Hippocampal formation (tissue), 2 donors: ENCODE measurements at places on chromosomes 5 and 9.

- DNase-seq = no peak
Measured at GRCh38 chr5:60362158-60362557, 337.8 kb downstream of the DEPDC1B start.

DNA sequence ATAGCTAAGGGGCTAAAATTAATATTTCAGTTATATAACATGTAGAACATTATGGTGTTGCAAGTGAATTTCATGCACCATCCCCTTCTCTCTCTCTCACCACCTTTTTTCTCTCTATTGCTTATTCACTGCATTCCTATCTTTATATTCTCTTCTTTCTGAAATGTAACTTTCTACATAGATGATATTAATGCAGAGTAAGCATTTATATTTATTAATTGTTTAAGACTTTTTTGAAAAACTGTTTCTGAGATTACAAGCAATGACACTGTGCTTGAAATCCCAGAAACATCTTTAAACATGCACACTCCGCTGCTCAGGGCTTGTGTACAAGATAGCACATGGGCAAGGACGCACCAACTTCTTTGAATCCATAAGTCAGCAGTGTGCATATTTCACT, 567.7 kb upstream of the SGCD start:
- no peak for DNase-seq

DNA sequence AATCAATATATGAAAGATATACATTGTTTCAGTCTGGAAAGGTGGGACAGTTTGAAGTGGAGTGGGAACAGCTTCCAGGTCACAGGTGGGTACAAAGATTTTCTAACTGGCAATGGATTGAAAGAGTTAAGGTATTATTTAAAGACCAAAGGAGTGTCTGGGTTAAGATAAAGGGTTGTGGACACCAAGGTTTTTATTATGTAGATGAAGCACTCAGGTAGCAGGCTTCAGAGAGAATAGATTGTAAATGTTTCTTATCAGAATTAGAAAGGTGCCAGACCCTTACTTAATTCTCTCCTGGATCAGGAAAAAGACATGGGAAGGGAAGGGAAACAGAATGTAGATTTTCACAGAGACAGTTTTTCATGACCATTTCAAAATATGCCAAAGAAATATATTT, 1174.8 kb downstream of the MAT2B start:
- DNase-seq = no peak

GRCh38 chr5:32990593-32991420, 279.7 kb downstream of the NPR3 start:
- DNase-seq = no peak

GRCh38 chr5:146877178-146877681, 1.3 kb downstream of the PPP2R2B start:
- no peak for DNase-seq

GRCh38 chr9:130327781-130328348, 62.3 kb downstream of the HMCN2 start:
- DNase-seq = no peak

DNA sequence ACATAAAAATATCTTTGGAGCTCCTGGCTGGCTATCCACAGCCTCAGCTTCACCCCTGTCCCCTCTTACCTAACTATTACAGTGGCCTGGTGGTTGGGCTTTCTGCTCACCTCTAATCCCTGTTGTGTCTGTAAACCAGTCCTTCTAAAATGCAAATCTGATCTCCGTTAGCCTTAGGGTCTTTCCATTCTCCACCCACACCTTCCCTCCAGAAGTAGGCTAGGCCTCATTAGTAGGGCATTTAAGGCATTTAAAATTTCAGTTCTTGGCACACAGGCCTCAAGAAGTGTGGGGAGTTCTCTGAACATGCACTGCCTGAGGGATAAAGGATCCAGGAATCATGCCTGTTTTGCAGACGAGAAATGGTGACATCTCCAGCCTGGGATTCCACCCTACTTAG, 26.4 kb upstream of the STC2 start:
- DNase-seq = no peak

DNA sequence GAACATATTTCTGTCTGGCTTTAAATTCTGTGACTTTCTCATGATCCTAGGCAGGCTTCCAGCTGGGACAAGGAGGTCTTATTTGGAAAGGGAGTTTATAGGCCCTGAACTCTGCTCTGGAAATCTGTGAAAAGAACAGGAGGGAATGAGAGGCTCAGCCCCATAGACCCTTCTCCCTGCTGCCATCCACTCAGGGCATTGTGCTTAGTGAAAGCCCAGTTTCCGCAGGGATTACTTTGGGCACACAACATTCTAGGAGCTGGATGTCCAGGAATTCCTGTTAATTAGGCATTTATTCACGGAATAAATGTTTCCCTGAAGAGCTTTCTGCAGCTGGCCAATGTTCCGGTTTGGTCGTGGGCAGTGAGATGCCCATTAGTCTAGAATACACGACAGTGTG, 32.7 kb upstream of the COL15A1 start:
- no peak for DNase-seq

DNA sequence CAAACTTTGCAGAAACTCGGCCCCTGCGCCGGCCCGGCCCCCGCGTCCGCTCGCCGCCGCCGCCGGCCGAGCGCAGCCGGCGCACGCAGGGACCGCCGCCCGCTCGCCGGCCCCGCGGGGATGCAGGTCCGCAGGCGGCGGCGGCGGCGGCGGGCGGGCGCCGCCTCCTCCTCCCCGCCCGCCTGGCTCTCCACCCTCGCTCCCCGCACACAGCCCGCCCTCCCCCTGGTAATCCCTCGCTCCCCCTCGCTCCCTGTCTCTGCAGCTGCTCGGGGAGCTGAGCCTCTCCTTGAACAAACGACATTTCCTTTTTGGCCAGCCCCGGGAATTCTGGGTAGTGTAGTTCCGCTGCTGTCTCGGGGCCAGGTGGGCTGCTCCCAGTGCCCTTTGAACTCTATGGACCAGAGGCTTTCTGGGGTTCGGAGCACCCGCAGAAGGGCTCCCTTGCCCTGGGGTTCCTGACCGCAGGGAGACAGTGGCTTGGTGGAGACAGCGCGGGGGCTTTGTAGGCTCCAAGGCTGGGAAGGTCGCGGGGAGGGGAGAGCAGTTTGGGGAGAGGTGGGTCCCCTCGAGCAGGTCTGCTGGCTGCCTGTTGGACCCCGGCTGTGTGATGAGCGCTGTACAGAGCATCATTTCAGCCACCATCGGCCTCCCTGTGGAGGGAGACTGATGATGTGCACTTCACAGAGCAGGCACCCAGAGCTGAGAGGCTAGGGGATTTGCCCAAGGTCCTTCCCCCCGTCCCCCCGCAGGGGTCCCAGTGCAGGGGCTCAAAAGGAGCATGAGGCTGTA, 1.8 kb upstream of the FAM78A start:
- peak; percentile 87 for DNase-seq

DNA sequence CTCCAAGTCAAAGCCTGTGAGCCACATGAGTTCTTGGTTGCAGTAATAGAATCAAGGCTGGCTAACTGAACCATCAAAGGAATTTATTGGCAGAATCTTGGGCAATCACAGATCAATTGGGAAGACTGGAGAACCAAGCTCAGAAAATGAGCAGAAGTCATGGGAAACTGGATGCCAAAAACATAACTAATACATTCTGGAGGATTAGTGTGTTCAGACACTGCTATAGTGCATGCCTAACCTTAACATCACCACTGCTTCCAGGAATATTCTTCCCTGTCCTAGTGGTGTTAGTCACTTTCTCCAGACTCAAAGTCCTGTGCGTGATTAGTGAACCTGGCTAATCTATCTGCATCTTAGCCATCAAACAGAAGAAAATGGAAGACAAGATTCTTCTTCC, 843.7 kb downstream of the EFNA5 start:
- no peak for DNase-seq

- DNase-seq = no peak
Measured at GRCh38 chr5:71703941-71704340, 15.1 kb upstream of the CARTPT start.

DNA sequence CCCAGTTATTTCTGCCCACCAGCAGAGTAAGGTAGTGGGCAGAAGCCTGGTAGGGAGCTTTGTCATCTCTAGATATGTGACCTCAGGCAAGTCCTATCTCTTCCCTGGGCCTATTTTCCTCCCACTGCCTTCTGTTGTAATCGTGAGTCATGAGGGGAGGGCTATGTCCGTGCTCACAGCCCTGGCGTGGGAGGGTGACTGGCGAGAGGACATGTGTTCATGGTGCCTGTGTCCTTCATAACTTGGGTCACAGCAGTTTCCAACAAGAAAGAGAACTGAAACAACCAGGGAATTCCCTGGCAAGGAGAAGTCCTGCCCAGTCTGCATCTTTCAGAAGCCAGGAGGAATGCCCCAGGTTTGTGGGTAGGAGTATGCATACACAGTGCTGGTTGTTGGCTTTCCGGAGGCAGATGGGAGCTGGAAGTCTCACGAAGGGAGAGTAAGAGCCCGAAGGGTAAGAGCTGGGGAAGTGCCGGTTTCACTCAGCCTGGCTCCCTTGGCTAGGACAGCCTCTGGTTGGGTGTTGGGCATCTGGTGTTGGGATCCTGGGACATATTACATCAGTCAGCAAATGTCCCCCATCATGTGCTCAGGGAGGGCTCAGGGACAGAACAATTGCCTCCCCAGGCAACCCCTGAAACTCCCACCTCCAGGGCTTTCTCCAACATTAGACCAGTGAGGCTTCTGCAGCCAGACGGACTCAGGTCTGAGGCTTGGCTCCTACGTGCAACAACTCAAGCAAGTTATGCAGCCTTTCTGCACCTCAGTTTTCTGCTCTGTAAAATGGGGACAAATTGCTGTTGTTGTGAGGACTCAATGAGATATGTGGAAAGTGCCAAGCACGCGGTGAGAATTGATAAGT, 4.3 kb upstream of the TIFAB start:
- no peak for DNase-seq

GRCh38 chr9:133773889-133774655, 35.9 kb upstream of the SARDH start:
- DNase-seq = no peak

- DNase-seq = no peak
Measured at GRCh38 chr5:73119451-73120157, 771 bp upstream of the TMEM171 start.

DNA sequence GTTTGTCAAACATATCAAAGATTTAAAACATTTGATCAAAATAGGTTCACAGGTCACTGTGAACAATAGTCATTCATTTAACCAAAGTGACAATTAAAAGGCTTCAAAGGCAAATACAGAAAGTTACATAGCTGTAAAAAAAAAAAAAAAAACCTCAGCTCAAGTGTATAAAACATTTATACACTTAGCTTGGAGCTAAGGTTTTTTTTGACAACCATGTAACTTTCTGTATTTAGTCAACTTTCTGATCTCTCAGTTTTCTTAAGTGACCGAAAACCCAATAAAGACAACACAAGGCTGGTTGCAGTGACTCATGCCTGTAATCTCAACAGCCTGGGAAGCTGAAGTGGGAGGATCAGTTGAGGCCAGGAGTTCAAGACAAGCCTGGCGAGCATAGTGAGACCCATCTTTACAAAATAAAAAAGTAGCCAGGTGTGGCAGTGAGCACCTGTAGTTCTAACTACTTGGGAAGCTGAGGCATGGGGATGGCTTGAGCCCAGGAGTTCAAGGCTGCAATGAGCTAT, 16.4 kb upstream of the UBTD2 start:
- DNase-seq = no peak

DNA sequence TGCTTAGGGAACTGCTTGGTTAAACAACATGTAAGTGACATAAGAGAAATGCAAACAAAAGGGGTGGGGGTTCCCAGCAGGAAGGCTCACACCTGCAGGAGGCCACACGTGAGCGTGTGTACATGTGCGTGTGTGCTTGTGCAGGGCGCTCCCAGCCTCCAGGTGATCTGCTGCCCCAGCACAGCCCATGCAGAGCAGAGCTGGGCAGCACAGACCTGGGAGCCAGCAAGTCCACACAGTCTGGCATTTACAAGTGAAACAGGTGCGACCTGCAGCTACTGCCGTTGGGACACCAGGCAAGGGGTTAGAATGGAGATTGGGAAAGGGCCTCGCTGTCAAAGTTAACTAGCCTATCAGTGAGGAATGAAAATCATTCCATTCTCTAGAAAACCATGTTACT, 41.8 kb downstream of the GRAMD2B start:
- DNase-seq = no peak

DNA sequence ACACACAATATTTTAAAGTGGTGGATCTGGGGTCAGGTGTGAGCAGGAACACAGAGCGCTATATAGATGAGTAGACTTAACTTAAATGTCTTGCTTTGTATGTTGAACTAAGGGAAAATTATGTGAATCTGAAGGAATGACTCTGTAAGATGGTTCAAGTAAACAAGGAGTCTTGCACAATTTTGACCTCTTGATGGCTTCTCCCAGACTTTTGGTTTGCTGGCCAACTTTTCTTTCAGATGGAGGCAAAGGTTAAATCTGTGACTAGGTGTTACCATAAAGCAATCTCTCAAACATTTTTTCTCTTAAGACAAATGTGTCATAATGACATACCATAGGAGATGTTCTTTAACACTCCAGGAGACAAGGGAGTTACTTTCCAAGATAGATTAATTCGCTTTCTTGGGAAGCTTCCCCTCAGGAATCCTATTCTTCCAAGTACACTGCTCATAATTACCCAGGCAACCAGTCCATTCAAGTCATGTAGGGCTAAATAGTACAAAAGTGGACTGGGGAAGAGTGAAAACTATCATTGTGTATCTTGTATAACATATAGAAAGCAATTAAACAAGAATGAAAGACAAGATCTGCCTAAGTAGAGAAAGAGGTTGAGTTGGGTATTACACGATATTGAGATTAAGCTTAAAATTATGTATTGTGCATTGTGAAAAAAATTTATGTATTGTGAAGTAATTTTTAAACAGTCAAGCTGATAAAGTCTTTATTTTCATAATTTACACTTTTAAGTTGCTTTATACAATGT, 60.3 kb upstream of the SLC27A6 start:
- no peak for DNase-seq

DNA sequence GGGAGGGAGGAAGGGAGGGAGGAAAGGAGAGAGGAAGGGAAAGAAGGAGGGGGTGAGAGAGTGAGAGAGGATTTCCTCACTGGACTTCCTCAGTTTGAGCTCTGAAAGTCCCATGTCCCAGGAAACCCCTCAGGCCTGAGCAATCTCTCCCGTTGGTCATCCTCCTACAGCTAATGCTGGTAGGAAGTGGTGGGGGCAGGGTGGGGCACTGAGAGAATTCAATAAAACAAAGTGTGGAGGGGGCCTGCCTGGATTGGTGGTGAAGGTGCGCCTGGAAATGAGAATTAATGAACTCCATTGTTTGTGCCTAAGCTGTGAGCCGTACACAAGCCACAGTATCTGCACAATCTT, 195.0 kb downstream of the RGS3 start:
- DNase-seq = no peak

DNA sequence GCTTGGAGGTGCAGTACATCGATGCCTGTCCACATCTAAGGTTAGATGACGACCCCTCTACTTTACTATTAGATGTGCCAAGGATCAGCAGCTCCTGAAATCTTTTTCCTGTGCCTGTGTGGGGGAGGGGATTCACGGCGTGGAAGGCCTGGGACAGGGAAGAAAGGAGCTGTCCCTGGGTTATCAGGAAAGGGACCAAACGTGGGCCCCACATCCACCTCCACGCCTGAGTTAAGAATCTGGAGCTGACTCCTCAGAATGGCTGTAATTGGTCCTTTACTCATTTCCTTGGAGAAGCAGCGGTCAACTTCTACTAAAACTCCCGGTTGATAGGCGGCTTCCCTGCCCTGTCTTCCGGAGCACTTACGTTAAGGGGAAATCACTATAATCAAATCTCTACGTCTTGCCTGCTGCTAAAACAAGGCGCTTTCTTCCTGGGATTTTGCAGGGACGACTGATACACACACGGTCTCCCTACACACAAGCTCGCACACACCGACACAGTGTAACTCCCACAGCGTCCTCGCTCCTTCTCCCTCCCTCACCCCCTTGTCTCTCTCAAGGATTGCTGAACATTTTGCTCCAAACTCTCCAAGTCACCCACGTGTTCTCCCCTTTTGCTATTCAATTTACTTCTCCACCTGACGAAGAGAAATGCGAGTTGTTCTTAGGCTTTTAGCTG, 1.4 kb downstream of the PDE4D start:
- DNase-seq = no peak

- DNase-seq = no peak
Measured at GRCh38 chr5:87129046-87129445, 138.6 kb upstream of the RASA1 start.
